ENCODE measurements at places on chromosomes 1 and 21.

DNA sequence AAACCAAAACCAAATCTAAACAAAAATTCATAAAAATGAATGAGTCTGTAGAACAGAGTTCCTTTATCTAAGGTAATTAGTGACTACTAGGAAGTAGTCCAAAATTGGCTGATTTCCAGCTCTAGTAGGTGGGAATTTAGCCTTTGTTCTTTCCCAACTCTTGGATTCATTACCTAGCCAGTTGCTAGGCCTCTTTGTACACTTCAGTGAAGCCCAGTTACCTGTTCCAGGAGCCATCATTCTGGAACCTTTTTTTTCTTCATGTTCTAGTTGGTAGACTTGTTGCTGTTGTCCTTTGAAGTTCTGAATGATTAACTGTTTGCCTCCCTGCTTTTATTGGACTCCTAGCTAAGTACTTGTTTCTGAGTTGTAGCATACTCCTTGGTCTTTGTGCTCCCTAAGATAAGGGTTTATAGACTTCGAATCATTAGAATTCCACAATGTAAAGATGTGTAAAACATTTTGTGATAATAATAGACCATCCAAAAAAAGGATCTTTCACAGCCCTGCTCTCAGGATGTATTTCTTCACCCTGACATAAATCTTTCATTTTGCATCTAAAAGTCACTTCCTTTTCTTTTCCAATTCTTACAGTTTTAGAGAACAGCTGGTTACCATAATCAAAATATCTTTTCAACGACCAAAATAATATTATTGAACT lies 9.8 kb downstream of the PLA2G4A start:
- no peak for DNase-seq

DNA sequence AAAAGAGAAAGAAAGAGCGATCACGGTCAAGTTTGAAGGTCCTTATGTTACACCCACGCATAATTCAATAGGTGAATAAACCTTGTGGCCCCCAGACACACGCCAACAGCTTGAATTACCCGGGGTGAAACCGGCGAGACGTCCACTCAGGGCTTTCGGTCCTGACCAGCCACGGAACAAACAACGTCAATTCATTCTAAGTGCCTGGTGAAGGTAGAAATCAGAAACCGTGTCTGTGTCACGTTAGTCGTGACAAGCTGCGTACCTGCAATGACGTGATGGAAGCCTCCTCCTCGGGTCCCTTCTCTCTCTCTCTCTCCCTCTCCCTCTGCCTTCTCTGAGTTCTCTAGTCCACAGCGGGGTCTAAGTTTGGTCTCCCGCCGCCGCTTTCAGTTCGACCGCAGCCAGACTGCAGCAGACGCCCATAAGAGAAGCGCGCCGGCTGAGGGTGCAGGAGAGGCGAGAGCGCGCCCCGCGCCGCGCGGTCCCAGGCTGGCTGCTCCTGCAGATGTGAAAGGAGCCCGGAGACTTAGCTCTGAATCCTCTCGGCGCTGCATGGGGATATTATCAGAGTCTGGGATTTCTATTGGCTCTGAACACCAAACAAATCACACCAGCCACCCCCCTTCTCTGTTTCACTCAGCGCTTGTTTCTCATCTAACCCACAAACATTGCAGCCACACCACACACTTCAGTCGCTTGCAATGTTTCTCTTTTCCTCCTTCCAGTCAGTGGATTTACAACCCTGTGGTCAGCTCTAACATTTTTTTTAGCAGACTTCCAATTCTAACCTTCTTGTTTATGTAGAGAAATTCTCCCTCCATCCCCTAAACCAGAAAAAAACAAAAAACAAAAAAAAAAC lies at the start of gene GREM2:
Gene GREM2, minus strand, starts transcription at position 537 of the 862 bp plus-strand sequence. CDS start 118,680 bp downstream, outside the sequence.
- DNase-seq: no peak

DNA sequence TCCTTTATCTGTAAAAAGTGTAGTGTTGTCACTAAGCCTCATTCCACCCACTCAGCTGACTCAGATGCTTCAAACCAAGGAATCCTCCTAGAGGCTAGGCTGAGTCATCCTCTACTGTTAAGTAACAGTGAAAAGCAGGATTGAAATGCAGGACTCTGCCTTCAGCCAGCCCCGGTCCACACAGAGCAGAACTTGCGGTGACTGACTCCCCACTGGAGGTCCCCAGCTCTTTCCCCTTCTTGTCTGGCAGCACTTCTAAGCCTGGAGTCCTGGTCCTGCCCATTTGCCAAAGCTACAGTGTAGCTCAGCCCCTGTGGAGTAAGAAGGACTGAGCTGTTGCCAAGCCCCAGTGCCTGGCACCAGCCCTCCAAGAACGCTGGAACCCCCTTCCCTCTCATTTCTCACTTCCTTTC lies 1.7 kb downstream of the RAB7B start:
- DNase-seq: peak; percentile 94

- no peak for DNase-seq
Observed at GRCh38 chr1:200894712-200895442, at the start of gene INAVA. TSS of gene INAVA (plus strand) at chr1:200894900. CDS start at chr1:200898401, 3,501 bp downstream.

DNA sequence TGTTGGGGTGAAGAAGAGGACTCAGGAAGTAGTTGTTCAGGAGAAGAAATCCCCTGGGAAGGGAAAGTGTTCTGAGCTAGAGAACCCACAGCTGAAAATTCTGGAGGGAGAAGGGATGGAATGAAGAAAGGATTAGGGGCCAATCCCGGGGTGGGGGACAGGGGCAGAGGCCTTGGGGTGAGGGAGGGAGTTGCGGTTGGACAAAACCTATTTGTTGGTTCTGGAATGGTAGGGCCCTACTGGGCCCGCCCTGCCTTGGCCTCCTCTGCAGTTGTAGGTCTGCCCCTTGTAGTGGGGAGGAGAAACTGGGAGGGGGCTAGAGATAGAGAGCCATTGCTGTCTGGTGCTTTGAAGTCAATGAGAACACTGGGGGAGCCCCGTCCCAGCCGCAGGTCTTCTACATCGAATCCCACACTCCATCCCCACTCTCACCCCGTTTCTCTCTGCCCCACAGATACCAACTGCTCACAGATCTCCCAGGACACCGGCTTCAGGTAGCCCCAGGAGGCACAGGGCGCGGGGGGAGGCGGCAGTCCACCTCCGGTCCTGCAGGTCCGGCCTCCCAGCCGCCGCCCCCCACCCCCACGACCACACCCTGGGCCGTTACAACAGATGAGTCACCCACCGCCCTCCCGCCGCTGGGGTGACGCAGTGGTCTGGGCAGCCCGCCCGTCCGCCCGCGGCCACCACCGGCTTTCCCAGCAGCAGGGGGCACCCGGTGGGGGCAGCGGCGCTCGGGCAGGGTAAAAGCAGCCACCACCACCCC lies 1.1 kb downstream of the TAGLN2 start:
- peak; percentile 91 for DNase-seq

DNA sequence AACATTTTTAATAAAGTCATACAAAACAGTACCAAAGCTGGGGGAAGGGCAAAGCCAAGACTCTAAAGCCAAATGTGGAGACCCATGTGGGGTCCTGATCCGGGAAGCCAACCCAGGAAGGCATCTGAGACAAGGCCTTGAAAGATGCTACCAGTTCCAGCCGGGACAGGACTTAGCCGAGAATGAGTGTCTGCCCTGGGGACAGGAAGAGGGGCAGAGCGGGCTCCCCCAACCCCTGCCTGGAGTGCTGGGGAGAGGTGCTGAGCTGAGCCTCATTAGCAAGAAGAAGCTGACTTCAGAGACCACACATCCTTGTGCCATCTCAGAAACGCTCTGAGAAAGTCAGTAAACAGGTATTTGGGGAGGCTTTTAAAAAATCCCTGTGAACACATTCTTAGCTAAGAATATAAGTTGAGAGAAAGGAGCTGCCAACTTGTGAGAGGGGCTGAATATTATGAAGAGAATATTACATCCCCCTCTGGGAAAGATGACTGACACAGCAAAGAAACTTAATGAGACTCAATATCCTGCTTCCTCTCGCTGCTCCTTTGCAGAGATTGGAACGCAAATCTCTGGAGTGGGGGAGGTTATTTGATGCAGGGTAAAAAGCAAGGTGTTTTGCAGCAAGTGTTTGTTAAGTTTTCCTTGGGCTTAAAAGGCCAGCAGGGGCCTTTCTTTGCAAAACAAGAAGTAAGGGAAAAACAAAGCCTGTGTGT lies 103.3 kb upstream of the KCND3 start:
- DNase-seq: no peak

DNA sequence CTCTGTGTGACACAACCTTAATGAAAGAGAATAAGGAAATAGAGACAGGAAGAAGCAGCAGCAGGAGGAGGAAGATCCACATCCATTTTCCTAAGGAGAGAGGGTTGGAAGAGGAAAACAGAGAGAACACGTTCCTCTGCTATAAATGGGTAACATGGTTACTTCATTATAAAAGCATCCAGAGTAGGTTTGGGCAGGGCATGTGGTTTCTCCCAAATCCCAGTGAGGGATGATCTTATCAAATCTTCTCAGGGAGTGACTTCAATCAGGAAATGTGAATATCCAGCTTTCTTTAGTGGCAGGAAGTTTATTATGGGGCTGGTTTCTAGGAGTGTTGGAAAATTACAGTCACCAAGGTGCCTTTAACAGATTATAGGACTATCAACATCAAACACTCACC lies 11.1 kb downstream of the CYP2J2 start:
- no peak for DNase-seq

- no peak for DNase-seq
Observed at GRCh38 chr1:50097791-50098190, 10.9 kb upstream of the ELAVL4 start.

DNA sequence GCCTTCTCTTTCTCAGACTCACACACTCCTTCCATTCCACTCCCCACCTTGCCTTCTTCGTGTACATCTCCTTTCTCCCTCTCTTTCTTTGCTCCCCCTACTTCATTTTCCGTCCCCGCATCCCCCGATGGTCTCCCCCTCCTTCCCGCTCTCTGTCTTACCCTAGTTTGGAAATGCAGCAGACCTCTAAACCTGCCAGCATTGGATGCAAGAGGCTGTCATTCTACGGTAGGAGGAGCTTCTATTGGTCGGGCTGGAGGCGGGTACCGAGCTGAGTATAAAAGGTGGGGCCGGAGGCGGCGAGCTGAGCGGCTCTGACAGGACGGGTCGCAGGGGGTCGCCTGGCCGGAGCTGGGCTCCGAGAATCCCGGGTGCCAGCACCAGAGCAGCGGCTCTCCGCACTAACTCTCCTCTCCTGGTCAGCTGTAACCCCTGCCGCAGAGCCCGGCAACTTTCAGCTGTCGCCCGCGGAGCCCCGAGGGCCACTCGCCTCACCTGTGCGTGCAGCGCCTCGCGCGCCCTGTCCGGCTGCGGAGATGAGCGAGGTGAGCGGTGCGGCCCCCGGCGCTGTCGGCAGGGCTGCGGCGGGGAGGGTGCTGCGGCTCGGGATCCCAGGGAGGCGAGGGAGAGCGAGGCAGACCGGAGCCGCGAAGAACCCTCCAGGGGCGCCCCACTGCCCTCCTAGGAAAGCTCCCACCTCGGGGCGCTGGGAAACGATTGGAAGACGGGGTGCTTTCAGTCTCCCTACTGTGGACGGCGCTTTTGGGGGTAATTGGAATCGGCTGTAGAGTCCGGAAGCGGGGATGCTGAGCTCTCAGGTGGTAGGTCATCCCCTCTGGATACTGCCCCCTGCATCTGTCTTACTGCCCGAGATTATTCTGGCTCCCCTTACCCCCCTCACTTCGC lies at the start of gene PCP4L1:
Gene PCP4L1, plus strand, starts transcription at position 307 of the 906 bp plus-strand sequence. Its CDS starts 230 bp downstream, at position 537.
- DNase-seq: no peak

DNA sequence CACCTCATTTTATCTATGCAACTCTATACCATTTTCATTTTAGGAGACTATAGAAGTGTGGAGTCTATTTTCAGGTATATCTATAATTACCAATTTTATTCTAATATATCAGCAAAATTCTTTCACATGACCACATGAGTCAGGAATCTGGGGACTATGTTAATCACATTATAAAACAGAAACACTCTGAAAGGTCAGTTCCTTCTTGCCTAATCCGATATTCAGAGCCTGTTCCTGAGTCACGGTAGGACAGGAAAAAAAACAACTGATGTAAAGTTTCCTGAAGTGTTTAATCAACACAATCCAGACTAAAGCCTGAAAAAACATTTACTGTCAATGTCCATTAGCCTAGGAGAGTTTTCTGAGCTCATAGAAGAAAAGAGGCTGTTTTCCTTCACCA lies 1902.3 kb downstream of the NCAM2 start:
- no peak for DNase-seq

GRCh38 chr1:76293831-76294230 lies 219.3 kb downstream of the ST6GALNAC3 start:
- no peak for DNase-seq

DNA sequence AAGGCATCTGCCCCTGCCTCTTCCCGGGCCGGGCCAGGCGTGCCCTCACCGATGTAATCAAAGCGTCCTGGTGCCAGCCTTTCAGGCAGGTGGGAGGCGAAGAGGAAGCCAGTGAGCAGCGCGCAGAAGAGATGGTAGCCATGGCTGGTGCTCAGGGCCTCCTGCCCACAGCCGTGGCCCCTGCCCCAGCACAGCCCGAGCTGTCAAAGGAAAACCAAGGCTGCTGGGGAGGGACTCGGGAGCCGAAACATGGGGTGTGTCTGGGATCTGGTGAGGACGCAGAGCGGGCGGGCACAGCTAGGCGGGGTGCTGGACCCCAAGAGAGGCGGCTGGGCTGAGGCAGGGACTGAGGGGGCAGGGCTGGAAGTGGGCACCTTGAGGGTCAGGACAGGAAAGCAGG lies 2.7 kb downstream of the BGLAP start:
- no peak for DNase-seq

GRCh38 chr21:31558189-31558961 lies 101.1 kb upstream of the SOD1 start:
- DNase-seq: no peak

GRCh38 chr1:24362982-24363614 lies 43.9 kb downstream of the GRHL3 start:
- no peak for DNase-seq
